ENCODE measurements at places on chromosomes 1 and 21. TPM values are rescaled to one million over a fixed set of nuclear protein-coding genes. Genes with fewer than 3 reads are reported as not detected.

GRCh38 chr1:219682788-219683187 is 69.9 kb upstream of the ZC3H11B start:
- DNase-seq: no peak

GRCh38 chr1:225290244-225290643 is 137.6 kb downstream of the LBR start:
- DNase-seq: no peak

Gene NLRP3
- total RNA-seq: 0.26 TPM

Gene HTR6
- not detected for total RNA-seq

DNA sequence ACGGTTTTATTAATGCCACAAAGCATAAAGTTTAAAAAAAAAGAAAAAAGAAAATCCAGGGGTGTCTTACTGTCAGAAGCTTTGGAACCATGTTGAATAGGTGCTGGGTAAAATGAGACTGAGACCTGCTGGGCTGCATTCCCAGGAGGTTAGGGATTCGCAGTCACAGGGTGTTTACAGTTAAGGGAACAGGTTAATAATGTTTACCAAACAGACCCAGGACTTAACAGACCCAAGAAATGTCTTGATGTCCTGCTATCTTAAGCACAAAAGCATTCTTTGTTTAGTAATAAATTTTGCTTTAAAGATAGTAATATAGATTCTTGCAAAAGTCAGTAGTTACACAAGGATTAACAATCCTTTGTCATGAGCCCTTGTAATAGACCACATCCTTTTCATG is 54.7 kb downstream of the OLFML3 start:
- no peak for DNase-seq

Gene S100A2
- total RNA-seq: not detected

DNA sequence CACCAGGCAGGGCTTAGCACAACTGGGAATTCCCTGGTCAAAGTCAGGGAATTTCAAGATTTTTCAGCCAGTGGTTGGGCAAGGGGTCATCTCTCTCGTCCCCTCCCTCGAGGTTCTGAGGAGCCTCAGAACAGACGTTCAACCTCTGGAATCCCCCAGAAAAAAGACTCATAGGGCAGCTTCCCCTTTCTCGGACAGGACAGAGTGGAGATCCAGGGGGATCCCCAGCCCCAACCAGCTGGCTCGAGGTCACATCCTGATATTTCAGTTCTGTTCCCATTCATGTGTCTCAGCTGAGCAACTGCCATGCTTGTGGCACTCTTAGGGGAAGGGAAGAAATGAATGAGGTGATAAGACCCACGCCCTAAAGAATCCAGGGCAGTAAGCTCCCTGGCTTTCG is 4.9 kb upstream of the LAD1 start:
- no peak for DNase-seq

DNA sequence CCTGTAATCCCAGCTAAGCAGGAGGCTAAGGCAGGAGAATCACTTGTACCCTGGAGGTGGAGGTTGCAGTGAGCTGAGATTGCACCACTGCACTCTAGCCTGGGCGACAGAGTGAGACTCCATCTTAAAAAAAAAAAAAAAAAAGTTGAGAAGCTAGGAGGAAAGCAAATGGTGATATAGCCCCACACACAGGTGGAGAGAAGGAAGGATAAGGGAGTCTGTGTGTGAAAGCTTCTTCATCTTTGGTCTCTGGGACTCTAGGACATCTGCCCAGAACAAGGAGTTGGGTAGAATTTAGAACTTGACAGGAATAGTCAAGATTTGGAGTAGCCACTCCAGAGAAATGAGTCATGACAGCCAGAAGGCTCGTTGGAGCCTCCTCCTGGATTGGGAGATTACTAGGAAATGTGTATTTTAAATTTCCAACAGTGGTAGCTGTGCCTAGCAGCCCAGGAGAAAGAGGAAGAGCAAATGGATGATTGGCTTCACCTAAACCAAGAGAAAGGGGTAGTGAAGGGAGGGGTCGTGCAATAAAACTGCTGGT is 19.9 kb downstream of the NPL start:
- no peak for DNase-seq
